ENCODE measurements at places on chromosomes 6 and 20. TPM values are rescaled to one million over a fixed set of nuclear protein-coding genes. Genes with fewer than 3 reads are reported as not detected.
A peak's percentile ranks its signal among the peaks of the same experiment; 100 is the strongest.

- no peak for DNase-seq
These were observed 40.1 kb upstream of the TFAP2C start for GRCh38 chr20:56588996-56589395.

DNA sequence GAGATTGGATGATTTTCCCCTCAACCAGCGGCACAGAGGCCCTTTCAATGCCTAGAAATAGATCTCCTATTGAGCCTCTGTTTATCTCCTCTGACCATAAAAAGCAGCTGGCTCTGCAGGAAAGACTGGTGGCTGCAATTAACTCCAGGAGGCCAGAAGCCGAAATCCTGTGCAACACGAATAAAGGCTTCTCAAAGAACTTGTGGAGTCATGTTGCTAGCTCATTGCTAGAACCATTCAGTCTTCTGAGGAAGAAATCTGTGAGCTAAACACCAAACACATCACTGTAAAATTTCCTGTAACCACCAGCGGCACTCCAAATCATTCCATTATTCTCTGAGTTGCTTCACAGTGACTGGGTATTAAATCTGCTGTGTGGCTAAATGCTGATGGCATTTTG, 49.1 kb upstream of the TPD52L1 start:
- no peak for DNase-seq

DNA sequence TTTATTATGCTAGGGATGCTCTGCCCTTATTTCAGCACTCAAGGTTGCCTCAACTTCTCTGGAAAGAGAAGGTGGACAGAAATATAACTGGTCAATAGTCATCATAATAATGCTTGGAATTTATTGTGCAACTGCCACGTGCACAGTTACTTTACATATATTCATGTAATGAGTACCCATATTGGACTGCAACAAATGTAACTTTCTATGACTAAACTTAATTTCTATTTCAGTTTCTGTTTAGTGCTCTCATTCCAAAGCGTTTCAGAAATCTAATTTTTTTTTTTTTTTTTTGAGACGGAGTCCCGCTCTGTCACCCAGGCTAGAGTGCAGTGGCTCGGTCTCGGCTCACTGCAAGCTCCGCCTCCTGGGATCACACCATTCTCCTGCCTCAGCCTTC, 28.3 kb upstream of the CD83 start:
- no peak for DNase-seq

- no peak for DNase-seq
These were observed 160.4 kb downstream of the BTBD9 start for GRCh38 chr6:38479331-38479730.

DNA sequence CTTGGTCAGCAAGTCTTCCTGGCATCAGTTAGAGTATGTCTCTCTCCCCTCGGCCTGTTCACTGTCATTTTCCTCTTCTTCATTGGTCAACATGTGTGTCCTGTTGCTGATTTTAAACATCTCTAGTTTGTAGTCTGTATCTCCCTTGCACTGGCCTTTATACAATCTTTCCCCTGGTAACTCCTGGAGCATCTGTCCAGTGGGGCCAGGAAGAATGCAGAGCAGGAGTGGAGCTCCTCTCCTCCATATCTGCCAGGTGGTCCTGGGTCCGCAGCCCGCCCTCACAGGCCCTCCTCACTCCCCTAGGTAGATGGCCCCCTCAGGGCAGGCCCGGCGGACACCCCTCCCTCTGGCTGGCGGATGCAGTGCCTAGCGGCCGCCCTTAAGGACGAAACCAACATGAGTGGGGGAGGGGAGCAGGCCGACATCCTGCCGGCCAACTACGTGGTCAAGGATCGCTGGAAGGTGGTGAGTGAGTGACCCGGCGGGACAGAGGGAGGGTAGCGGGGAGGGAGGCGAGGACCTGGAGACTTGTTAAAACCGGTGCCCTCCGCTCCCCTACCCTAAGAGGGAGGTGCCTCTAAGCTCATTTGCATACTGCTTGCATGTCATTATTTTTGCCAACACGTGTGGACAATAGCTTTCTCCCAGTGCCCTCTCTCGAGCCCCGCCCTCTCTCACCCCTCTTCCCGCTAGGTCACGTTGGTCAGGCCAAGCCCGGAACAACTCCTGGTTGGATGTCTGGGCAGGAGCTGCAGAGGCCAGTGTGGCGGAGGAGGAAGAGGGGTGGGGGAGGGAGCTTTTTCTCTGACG, 3.2 kb downstream of the TTBK1 start:
- peak; percentile 60 for DNase-seq

- no peak for DNase-seq
These were observed 33.6 kb upstream of the PREX1 start for GRCh38 chr20:48861444-48861843.

- DNase-seq, result peak; percentile 47
These were observed 27.9 kb downstream of the SDCBP2 start for GRCh38 chr20:1301031-1301529.

DNA sequence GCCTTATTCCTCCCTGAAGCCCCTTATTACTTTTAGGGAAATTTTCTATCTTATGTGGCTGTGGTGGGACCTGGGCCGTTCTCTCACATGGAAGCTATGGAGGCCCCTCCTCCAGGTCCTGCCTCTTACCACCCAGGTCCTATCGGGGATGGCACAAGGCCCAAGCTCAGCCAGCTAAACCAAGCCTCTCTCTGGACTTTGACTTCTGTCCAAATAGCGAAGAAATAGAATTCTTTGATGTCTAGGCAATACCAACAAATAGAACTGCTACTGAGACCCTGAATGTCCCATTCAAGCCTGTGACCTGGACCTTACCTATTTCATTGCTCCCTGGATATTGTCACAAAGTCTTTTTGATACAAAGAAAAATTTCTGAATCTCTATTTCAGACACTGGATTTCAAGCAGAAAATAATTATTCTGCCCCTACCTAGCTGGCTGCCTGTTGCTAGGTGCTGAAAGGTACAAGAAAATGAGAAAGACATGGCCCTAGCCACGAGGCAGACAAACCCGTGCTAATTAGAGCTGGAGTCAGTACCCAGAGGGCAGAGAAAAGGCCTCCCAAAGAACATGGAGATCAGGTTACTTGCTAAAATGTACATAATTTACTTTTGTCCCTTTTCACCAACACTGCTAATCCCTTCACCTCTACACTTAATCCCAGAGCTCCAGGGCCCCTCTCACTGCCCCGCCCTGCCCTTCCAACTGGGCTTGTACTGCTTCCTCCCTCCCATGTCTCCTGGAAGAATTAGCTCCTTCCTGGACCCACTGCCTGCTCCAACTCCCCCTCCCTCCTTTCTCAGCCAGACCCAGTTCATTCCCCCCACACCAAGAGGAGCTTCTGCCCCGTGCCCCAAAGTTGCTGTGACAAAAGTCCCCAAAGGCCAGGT, 15.5 kb upstream of the NNAT start:
- DNase-seq, result no peak

DNA sequence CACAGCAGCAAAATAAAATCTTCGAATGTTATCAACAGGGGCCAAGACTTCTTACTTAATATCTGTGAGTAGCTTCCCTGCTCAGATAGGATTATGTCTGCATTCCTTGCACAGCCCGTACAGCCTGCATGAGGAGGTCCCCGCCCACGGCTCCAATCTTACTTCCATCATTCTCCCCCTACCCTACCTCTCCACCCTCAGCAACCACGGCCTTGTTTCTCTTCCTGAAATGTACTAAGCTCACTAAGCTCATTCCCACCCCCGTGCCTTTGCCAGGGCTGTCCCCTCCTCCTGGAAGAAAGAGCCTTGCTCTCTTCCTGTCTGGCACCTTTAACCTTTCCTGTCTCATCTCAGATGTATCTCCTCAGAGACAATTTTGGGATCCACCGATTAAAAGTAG, 120.4 kb downstream of the BCAS1 start:
- DNase-seq, result no peak

- DNase-seq, result no peak
These were observed 80.5 kb downstream of the SNX5 start for GRCh38 chr20:17888044-17888443.

- no peak for DNase-seq
These were observed 86.9 kb downstream of the RAMACL start for GRCh38 chr6:166499350-166500163.

GRCh38 chr6:163099621-163100171, 314.8 kb upstream of the QKI start:
- DNase-seq, result no peak

GRCh38 chr6:75167325-75167724, 38.5 kb downstream of the COL12A1 start:
- no peak for DNase-seq

- no peak for DNase-seq
These were observed 13.5 kb downstream of the EFCAB8 start for GRCh38 chr20:32872266-32872665.

DNA sequence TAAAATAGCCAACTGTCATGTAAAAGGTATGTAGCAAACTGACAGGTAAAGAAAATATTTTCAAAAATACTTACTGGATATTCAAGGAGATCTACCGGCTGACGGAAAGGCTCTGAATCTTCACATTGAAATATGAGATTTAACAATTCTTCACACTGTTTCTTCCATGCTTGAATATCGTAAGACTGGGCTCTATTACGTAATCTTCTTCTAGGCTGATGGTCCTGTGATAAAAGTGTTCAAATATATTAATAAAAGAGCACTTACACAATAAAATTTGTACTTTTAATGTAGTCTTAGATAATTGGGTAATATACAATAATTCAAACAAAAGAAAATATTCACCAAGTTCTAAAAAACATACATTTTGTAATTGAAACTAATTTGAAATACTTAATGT, 87.4 kb downstream of the IRAK1BP1 start:
- no peak for DNase-seq

DNA sequence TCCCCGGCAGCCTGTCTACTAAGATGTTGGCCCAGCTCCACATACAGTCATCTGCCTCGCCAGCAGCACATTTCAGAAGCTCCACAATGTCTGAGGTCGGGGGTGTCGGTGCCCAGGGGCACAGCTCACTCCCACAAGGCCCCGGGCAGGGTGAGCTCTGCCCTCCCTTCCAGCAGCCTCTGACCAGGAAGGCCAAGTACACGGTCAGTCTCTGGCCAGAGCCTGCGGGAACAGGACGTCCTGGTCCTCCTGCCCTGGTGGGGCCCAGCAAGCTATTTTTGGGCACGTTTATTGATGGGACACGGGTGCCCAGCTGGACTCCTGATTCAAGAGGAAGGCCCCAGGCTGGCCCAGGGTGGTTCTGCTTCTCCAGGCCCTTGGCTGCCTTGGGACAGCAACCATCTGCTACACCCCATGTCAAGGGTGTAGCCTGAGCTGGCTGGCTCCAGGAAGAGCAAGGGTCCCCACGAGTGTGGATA, 114.9 kb upstream of the PTPN1 start:
- DNase-seq, result no peak

GRCh38 chr6:34025112-34025807, 120.6 kb downstream of the GRM4 start:
- no peak for DNase-seq

DNA sequence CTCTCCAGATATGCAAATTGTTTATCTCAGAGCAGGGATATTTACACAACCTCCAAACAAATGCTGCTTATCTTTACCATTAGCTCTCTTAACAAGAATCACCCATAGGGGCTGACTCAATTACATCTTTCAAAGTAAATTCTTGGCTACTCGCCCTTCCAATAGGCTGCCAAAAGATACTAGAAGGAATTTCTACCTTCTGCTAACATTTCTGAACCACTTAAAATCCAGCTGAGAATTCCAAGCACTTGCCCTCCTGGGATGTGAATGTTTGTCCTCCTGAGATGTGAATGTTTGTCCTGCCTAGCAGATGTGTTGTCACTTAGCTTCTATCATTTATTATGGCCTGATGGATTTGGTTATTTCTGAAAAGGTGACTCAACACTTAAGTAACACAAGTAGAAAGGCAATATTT, 388.0 kb downstream of the GJA1 start:
- DNase-seq, result no peak

DNA sequence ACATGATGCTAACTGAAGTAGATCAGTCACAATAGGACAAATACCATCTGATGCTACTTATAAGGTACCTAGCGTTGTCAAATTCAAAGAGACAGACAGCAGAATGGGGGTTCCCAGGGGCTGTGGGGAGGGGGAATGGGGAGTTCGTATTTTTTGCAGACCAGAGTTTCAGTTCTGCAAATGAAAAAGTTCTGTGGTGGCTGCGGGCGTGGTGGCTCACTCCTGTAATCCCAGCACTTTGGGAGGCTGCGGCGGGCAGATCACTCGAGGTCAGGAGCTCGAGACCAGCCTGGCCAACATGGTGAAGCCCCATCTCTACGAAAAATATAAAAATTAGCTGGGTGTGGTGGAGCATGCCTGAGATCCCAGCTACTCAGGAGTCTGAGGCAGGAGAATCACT, 68.1 kb downstream of the SLC22A23 start:
- DNase-seq, result no peak

- DNase-seq, result no peak
These were observed 129.8 kb upstream of the EDN1 start for GRCh38 chr6:12160326-12160725.

DNA sequence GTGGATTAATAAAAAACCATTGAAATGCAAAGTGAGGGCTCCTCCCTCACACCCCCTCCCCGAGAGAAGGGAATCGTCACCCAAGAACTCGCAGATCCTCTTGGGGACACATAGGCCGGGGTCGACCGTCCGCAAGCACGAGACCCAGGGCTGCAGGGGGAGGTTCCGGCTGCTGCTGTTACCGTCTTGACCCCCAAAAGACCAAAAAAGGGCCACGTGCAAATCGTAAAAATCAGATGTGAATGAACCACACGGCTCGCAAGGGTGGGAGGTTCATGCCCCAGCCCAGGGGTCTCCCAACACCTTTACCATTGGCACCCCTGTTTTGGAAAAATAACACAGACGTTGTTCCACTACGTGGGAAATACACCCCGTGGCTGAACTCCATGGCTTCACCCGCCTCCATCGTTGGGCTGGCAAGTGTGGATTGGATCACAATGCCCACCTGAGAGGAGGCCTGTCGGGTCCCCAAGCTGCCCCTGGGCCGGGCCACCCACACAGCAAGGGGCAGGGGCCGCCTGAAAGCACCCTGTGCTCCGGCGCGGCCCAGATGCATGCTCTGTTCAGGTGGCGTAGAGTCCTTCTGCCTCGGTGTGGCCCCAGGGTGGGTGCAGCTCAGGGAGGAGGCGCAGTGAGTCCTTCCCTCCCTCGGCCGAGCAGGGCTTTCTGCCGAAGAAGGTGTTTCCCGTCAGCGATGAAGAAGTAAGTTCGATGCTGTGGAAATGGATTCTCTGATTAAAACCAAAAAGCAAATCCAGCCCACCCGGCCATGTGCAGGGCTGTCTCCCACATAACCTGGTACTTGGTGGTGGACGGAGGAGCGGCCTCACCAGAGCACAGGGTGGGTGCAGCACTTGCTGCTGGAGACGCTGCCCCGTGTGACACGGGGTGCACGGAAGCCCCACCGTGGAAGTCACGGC, 85.0 kb downstream of the YTHDF1 start:
- no peak for DNase-seq

- peak; percentile 49 for DNase-seq
These were observed 453 bp downstream of the KCNQ5 start for GRCh38 chr6:72622094-72622940.

- no peak for DNase-seq
These were observed 136.4 kb downstream of the MTFR2 start for GRCh38 chr6:136113736-136114173.

Gene BANF2
- total RNA-seq, result not detected

Gene BHLHE23
- not detected for total RNA-seq

Gene SIM1
- total RNA-seq, result not detected

Gene PPP1R16B
- total RNA-seq, result 11.5 TPM

Gene EPHA7
- total RNA-seq, result not detected

Gene SLC26A8
- not detected for total RNA-seq

Gene GCLC
- total RNA-seq, result 15.1 TPM

Gene STX11
- 0.51 TPM for total RNA-seq

Gene VSX1
- total RNA-seq, result not detected

Gene DEF6
- 37.8 TPM for total RNA-seq

Gene OTOR
- total RNA-seq, result not detected

Gene KIAA0408
- total RNA-seq, result not detected

Gene CDC5L
- total RNA-seq, result 28.6 TPM

Gene CCM2L
- not detected for total RNA-seq

Gene BFSP1
- total RNA-seq, result 0.40 TPM

Gene FUT9
- total RNA-seq, result not detected

Gene CNR1
- 1.5 TPM for total RNA-seq
